Activated T-cell treated with anti-CD3 and anti-CD28 coated beads for 1 hour (primary cell): ENCODE measurements at places on chromosomes 7 and 10.

- DNase-seq, result no peak
Observed at GRCh38 chr7:151709141-151710038, 167.5 kb downstream of the PRKAG2 start.

DNA sequence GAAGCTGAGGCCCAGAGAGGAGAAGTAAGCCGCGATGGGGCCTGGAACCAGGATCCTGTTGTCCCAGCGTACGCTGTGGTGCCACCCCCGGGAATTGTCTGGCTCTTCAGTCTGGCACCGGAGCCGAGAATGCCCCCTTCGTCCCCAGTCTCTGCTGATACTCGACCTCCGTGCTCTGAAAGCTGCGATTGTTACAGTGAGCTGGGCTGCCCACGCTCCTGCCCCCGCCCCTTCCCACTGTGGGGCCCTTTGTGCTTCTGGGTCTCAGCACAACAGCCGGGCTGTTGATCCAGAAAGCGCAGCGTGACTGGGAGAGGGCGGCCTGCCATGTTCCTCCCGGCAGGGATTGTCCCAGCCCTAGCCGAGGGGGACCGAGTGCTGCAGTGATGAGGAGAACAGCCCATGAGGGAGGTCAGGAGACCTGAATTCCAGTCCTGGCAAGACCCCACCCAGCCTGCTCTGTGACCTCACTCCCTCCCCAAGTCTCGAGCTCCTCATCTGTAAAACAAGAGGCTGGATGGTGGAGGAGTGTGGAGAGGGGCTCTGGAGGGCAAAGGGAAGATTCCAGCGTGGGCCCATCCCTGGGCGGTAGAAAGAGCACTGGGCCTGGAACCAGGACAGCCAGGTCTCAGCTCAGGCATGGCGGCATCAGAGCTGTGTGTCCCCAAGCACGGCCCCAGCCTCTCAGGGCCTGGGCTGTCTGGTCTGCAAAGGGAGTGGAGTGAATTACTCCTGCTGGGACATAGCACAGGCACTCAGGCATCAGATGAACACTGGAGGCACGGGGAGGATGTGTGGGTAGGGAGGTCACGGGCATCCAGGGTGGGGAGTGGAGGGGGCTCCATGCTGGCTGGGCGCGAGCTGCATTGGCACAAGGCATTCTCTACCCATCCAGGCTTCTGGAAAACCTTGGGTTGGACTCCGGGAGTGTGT lies 43.6 kb downstream of the TSPAN15 start:
- DNase-seq, result no peak

DNA sequence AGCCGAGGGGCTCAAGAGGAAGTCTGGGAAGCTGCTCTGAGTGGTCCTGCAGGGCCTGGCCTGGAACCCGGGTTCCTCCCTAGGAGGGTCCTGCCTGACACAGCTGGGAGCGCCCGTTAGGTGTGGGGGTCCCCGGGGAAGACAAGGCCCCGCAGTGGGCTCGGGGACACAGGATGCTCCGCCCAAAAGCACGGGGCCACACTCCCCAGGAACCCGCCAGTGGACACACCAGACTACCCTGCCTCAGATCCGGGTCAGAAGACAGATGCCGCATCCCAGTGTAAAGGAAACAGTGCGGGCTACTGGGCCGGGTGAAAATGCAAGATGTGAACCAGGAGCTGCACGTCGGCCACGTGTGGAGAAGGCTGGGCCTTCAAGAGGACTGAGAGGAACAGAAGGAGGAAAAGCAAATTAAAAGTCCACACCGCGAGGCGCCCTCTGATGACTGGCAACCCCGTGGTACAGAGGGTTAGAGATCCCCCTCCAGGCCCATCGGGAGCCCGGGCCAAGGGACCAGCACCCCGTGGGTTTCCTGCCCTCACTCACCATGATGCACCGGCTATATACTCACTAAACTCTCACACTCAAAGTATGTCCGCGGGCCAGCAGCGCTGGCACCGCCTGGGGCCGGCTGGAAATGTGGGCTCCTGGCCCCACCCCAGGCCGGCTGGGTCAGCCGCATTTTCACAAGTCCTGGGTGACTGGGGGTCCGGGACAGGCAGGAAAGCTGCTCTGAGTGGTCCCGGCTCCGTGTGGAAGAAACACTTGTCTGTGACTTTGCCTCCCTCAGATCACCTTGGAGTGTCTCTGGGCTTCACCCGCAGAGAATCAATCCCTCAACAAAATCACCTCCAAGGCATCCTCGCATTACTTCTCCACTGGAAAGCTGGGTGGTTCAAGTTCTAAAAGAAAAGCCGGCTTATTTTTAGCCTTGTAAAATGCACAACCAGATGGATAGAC lies 6.1 kb downstream of the STK32C start:
- DNase-seq, result no peak

DNA sequence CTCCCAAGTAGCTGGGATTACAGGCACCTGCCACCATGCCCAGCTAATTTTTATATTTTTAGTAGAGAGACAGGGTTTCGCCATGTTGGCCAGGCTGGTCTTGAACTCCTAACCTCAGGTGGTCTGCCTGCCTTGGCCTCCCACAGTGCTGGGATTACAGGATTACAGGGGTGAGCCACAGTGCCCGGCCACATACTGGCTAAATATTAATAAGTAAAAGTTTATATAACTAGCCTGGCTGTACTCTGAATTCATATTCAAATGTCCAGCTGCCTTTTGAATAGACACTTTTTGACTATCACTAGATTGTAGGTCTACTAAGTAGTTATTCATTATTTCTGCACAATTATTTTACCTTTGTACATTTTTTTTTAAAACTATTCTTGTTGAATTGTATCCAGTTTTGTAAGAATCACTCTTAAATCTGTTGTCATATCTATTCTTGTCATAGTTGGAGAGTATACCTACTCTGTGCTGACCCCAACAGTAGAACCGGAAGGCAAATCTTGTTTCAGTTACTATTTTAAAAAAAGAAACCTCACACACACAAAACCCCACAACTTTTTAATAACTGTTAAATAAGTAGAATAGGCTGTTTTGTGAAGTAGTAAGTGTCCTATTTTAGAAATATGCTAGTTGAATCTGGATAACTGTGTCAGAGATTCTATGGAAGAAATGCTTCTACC lies 29.6 kb downstream of the MINPP1 start:
- DNase-seq, result no peak

DNA sequence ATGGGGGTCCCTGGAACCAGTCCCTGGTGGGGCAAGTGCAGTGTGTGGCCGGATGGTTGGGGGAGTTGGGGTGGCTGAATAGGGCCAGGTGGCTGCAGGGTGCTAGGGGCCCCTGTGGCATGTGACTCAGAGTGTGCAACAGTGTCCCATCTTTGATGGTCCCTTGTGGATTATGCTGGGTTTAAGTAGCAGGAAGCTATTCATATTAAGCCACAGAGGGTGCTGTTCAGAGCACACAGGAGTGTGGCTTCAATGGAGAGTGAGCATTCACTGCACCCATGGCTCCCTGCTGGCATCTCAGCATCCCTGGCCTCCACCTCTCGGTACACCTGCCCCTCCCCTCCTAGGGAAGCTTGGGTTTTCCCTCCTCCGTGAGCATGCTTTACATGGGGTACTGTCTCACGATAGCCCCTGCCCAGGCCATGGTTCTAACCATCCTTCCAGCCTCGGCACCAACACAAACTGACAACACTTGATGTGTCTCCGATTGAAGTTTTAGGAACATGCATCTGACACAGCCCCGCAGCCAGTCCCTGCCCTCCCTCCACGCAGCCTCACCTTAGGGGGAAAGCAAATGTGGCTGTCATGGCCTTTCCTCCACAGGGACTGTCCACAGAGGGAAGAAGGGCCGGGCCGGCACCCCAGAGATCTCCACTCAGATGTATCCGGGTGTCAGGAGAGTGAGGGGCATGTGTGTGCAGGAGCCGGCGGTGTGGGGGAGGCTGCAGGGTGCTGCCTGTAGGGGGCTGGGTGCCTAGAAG lies 30.4 kb upstream of the PPIF start:
- no peak for DNase-seq

GRCh38 chr10:35854661-35855060 lies 212.6 kb upstream of the FZD8 start:
- DNase-seq, result no peak

- DNase-seq, result no peak
Observed at GRCh38 chr10:89248990-89249389, 2.6 kb downstream of the LIPA start.

DNA sequence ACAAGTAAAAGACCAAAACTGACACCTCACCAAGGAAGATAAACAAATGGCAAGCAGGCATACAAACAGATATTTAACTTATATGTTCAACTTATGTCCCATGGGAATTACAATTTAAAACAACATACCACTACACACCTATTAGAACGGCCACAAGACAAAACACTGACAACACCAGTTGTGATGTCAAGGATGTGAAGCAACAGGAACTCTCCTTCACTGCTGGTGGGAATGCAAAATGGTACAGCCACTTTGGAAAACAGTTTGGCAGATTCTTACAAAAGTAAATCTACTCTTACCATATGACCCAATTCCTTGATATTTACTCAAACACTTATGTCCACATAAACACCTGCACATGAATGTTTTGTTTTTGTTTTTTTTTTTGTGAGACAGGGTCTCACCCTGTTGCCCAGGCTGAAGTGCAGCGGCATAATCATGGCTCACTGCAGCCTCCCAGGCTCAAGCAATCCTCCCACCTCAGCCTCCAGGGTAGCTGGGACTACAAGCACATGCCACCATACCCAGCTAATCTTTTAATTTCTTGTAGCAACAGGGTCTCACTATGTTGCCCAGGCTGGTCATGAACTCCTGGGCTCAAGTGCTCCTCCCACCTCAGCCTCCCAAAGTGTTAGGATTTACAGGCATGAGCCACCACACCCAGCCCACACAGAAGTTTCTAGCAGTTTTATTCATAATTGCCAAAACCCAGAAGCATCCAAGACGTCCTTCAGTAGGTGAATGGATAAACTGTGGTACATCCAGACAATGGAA lies 27.3 kb downstream of the HERC4 start:
- no peak for DNase-seq

GRCh38 chr10:133185916-133186315 lies 25.9 kb downstream of the KNDC1 start:
- DNase-seq, result no peak

- DNase-seq, result no peak
Observed at GRCh38 chr10:30816159-30816819, 186.7 kb upstream of the LYZL2 start.

DNA sequence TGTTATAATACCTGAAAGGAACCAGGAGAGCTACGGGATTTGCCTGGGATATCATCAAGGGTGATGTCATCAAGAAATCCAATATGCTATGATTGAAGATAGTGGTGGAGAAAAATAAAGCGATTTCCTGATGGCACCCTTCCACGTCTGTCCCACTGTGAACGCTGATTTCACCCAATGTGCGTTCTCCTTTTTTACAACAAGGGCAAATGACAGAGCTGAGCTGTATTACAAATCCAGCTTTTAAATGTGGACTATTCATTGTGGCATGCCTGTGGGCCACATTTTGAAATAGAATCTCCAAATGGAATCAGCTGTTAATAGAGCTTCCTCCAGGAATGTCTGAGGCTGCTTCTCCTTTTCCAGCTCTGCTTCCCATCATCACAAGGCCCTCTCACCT lies 23.3 kb downstream of the SLC13A4 start:
- DNase-seq, result no peak

DNA sequence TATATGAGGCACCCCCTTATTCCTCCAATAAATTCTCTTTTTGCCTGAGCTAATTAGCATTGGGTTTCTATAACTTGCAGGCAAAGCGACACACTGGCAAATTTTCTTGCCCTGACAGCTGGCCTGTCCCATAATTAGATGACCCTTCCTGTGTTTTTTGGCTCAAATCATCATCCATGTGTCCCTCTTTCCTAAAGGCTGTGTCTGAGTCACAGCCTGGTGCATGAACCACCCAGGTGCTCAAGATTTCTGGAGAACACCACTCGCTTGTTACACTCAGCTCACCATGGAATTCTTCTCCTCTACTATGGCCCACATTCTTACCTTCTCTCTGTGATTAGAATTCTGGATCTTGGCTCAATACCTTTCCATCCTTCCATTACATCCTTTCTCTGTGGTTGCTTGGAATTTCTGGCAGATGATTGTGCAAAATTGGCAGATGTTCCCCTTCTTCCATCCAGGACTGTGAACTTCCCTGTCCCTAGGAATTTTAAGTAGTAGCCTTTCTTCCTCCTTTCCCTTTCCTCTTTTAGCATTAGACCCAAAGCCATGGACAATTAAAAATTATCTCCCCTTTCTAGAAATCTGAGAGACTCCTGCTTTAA lies 116.0 kb upstream of the ANKRD1 start:
- no peak for DNase-seq

DNA sequence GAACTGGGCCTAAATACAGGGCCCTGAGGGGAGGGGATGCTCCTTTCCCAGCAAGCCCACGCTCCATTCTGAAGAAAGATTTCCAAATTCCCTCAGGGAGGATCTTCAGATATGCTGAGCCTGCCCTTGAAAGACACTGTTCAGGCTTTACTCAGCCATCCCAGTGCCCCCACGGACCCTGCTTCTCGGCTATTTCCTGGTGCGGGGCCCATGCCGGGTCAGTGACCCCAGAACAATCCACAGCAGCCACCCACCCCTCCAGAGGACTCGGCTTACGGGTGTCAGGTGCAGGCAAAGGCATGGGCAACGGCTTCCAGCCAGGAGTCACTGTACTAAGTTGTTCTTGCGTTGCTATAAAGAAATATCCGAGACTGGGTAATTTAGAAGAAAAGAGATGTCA lies 137.1 kb downstream of the OAT start:
- no peak for DNase-seq

- DNase-seq, result no peak
Observed at GRCh38 chr10:120600871-120601649, 144.0 kb downstream of the PLPP4 start.

DNA sequence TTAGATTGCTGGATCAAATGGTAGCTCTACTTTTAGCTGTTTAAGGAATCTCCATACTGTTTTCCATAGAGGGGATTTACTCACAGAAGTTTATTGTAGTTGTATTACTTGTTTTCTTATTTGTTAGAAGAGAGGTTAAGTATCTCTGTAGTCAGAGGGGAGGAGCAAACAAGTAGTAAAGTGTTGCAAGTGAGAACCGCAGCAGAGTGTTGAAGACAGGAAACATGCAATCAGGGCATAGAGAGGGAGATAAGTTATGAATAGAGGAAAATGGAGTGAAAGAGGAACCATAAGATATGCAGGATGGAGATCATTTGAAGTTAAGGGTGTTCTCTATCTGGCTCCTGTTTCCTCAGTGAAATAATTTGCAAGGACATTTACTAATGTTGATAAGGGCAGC lies 331.4 kb upstream of the TMEM229A start:
- DNase-seq, result no peak

- DNase-seq, result no peak
Observed at GRCh38 chr7:157609932-157610640, 273.3 kb downstream of the DNAJB6 start.

GRCh38 chr7:26880852-26881251 lies 16.5 kb upstream of the SKAP2 start:
- no peak for DNase-seq

GRCh38 chr7:133911724-133912123 lies 215.4 kb upstream of the LRGUK start:
- no peak for DNase-seq

DNA sequence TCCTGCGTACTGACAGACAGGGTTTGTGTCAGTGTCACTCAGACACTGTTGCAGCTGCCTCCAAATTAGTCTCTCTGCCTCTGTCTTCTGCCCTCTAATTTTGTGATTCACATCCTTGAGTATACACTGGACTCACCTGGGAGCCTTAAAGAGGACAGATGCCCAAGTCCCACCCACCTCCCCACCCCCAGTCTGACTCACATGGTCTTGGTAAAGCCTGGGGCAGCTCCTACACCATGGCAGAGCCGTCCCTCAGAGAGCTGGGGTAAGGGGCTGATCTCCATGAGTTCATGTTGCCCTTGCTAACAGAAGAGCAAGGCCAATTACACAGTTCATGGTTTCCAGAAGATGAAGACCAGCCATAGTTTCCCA lies 197.6 kb upstream of the STK17A start:
- DNase-seq, result no peak

GRCh38 chr7:93958651-93959050 lies 37.1 kb downstream of the GNG11 start:
- no peak for DNase-seq
